NCI-H1105 (cell line): ENCODE measurements at places on chromosomes 5 and 9.

DNA sequence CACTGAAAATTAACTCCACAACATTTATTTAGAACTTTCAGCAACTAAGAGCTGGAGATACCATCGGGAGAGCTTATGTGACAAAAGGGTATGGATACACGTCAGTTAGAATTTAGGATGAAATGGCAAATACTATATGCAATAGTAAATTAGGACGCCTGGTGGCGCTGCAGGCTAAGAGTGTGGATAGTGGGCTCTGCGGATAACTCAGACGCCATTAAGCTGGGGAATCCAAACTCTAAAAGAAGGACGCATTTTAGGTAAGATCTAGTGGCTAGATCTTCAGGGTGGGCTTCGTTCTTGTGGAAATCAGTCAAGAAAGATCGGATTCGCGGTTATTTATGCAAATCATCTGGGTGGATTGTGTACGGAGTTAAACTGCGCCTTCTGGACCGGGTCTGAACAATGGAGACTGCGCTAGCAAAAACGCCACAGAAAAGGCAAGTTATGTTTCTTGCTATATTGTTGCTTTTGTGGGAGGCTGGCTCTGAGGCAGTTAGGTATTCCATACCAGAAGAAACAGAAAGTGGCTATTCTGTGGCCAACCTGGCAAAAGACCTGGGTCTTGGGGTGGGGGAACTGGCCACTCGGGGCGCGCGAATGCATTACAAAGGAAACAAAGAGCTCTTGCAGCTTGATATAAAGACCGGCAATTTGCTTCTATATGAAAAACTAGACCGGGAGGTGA is at the start of gene PCDHB5:
TSS of gene PCDHB5 (plus strand) at position 177 of the 688 bp plus-strand sequence. CDS start at position 406, 229 bp downstream.
- peak; percentile 67 for DNase-seq

DNA sequence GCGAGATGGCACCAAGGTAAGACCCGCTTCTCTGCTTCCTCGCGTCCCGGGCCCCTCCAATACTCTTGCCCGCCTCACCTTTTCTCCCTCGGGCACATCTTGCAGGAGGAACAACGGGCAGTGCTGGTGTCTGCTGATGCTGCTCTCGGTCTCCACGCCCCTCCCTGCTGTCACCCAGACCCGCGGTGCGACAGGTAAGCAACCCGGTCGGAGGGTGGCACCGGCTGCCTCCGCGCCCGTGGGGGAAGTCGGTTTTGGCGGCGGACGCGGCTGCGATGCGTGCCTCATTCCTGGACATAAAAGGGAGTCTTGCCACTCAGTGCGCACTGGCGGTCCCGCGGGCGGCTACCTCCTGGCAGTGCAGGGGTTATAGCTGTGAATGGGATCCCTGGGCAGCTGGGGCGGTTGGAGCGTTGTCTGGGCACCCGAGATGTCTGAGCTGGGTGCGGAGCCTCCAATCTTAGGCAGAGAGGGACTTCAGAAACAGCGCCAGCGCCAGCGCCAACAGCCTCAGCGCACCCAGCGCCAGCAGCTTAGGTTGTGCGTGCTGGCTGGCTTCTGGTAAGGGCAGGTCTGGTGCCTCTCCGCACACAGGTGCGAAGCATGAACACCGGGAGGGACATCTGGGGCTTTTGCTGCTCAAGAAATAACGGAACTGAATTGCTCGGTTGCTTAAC is 488 bp downstream of the COL15A1 start:
- DNase-seq, result peak; percentile 22

DNA sequence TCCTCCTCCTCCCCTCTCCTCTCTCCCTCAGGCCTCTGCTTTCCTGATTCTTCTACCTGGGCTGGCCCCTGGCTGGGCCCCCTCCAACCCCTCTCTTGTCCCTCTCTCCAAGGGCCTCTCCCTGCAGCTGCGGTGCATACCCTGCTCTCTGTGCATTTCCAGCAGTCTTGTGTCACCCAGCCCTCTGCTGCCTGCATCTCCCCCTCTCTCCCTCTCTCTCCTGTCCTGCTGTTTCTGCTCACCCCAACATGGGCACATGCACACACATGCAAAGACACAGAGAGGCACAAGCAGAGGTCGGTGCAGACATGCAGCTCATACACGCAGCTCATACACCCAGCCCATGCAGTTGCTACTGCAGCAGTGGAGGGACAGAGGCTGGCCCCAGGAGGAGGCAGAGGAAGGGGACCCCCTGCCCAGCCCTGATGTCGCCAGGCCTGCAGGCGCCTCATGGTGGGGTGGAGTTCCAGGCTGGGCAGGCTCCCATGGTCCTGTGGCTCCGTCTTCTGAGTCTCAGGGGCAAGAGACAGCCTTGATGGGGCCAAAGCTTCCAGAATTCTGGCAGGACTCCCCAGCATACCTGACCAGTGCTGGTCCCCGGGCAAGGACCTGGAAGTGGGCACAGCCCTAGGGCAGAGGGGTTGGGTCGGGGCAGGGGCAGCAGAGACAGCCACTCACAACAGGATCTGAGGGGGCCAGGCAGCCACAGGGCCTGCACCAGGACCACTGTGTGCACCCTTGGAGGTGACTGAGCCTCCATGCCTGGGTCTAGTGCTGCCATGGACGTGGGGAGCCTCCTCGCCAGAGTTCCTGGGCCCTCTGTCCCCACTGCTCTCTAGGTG is 216.9 kb downstream of the C9orf50 start:
- no peak for DNase-seq

- no peak for DNase-seq
Measured at GRCh38 chr9:27539479-27540441, 10.1 kb upstream of the MOB3B start.

DNA sequence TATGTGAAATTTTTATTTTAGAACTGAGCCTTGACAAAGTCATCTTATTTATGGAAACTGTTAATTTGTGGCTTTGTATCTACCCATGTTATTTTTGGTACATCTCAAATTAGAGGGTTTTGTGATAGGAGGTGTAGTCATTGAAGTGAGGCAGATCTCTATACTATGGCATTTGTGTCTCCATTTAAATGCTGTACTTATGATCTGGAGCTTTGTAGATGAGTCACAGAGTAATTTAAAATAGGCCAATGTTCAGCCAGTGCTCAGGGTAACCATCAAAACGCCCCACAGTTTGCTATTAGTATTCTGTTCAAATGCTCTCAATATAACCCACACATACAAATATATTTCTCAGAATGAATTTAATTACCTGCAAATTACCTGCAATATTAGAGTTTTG is 351.5 kb upstream of the KLF9 start:
- no peak for DNase-seq

DNA sequence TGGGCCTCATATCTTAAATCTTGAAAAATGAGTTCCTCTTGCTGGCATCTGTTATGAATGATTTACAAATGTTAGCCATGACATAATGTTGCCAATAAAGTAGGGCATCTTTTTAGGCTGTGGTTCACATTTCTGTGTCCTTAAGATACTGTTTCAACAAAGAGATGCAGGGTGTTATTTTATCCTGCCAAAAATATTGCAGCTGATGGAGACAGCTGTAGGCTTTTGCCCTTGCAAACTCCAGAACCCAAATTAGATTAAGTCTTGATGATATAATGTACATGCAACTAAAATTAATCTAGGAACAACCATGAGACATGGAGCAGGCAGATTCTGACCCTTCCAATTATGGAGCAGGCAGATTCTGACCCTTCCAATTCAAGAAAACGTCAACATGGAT is 228.2 kb upstream of the GRIN3A start:
- DNase-seq, result no peak

- no peak for DNase-seq
Measured at GRCh38 chr9:133090752-133091385, 29.1 kb downstream of the CEL start.

DNA sequence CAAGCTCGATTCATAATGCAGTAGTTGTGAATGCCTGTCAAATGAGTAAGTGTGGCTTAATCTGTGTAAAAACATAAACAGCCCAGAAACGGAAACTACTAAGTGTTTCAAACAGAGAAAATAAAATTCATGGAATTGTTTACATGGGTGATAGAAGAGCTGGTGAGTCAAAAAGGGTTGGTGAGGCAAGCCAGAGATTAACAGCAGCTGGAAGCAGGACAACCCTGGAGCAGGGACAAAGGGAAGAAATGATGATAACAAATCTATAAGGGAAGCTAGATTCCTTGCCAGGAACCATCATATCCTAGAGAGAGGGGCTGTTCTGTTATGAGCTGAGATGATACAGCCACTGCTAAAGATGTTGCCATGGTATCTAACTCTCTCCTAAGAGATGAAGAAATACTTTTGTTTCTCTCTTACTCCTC is 18.0 kb upstream of the PRR16 start:
- DNase-seq, result no peak

DNA sequence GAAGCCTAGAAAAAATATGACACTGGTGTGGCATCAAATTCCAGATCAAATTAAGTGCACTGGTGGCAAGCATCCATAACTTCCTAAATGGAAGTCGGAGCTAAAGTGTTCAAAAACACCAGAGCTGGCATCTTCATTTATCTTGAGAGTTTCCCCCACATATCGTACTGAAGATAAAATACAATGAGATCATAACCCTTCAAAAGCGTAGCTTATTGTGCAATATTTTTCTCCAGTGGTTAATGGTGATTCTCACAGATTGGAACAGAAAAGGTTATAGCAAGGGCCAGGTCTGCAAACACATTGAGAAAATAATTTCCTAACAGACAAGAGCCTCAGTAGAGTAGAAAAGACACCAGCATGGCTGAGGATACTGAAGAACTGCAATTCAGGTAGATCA is 147.6 kb downstream of the SEMA5A start:
- DNase-seq, result no peak

DNA sequence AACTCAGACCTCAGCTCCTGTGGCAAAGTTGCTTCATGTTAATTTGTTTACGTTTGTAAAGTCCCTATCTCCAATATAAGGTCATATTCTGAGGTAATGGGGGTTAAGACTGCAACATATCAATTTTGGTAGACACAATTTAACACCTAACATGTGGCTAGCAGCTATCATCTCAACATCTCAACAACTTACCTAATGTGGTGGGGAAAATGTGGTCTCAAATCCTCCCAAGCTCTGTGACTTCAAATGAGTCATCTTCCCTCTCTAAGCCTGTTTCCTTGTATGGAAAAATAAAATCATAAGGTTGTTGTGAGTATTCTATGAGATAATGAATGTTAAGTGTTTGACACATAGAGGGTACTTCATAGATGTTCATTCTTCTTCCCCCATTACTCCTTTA is 443.3 kb downstream of the CDK5RAP2 start:
- DNase-seq, result no peak

GRCh38 chr5:36070687-36071571 is 4.2 kb upstream of the UGT3A2 start:
- no peak for DNase-seq

DNA sequence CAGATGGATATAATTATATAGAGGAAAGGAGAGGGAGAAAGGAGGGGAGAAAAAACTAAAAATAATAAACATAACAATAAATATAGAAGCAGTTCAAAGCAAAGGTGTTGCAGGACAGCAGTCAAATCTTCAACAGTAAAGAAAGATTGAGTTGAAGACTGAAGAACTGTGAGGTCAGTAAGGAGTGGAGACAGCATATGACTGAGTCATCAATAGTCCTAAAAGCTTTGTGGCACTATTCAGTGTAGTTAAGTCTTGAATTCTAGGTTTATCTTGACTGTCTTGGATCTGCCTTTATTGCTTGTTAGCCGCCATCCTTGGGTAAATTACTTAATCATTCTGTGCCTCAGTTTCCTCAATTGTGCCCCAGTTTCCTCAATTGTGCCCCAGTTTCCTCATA is 137.0 kb downstream of the MRPS30 start:
- no peak for DNase-seq

DNA sequence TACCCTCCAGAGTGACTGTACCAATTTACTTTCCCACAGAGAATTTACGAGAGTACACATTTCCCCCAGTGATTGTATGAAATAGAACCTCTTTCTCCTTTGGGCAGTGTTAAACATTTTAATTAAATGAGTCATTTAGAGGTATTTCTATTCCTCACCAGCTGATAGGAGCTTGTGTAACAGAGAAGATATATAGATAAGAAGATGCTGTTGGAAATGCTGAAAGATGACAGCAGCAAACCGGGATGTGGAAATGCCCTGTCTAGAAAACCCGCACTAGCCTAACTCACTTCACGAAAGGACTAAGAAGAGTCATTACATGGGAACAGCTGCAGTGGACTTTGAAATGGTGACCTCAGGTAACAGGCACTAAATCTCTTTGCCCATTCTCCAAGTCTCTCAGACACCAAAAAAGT is 68.3 kb downstream of the LPAR1 start:
- DNase-seq, result no peak

DNA sequence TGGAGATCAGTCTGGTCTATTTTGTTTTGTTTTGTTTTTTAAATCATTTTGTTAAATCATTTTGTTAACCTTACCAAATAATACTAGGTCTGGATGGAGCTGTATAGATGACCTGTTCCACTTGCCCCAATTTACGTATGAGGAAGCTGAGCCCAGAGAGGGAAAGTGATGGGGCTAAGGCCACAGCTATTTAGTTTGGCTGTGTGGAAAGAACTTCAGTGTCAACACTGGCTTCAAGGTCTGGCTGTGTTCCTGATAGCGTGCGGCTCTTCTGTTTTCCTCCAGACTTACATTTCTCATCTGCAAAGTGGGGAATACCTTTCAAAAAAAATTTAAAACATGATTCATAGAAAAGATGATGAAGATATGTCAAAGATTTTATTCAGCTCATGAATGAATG is 112.5 kb downstream of the PTTG1 start:
- no peak for DNase-seq

DNA sequence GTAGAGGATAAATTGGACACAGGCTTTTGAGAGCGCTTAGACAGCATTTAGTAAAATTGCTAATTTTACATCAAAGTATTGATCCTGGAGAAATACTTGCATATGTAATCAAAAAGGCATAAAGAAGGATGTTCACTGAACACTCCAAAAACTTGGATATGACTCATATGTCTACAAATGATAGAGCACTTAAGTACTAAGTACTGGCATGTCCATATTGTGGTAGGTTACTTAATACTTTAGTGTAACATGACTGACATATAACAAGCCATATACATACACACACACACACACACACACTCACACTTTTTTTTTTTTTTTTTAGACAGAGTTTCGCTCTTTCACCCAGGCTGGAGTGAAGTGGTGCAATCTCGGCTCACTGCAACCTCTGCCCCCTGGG is 361.9 kb downstream of the ARHGEF28 start:
- no peak for DNase-seq

GRCh38 chr5:16600397-16600796 is 16.4 kb downstream of the RETREG1 start:
- DNase-seq, result no peak
